ENCODE measurements at places on chromosomes 7 and 10.

DNA sequence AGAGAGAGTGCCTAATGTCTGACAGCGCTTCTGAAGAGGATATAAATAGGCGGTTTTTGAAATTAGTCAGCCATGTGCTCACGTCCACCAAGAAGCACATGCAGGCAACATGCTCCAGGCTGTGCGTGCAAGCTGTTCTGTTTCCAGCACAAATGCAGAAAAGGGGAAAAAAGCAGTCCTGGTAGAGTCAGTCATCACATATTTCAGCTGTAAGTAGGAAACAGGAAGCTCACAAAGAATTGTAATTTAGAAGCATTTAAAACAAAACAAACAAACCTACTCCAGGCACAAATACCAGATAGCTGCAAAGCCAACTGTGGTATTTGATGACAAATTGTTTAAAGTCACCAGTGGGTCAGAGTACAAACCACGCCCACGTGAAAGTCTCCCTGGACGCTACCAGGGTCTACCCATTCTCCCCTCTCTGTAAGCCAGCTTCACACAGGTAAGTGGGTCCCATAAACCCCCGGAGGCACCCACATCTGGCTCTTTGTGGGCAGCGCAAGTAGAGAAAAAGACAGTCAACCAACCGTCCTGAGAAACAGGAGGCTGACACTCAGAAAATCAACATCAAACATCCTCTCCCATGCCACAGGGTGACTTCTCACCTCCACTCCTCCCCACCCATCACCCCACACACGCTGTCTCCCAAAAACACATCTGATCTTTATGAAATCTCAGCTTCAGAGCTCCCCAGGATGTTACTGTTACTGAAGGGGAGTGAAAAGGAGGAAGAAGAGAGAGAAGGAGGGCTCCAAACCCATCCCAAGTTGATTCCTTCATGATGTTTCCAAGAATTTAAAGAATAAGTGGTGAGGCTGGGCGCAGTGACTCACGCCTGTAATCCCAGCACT is 186.4 kb downstream of the FAM107B start:
- DNase-seq: no peak

DNA sequence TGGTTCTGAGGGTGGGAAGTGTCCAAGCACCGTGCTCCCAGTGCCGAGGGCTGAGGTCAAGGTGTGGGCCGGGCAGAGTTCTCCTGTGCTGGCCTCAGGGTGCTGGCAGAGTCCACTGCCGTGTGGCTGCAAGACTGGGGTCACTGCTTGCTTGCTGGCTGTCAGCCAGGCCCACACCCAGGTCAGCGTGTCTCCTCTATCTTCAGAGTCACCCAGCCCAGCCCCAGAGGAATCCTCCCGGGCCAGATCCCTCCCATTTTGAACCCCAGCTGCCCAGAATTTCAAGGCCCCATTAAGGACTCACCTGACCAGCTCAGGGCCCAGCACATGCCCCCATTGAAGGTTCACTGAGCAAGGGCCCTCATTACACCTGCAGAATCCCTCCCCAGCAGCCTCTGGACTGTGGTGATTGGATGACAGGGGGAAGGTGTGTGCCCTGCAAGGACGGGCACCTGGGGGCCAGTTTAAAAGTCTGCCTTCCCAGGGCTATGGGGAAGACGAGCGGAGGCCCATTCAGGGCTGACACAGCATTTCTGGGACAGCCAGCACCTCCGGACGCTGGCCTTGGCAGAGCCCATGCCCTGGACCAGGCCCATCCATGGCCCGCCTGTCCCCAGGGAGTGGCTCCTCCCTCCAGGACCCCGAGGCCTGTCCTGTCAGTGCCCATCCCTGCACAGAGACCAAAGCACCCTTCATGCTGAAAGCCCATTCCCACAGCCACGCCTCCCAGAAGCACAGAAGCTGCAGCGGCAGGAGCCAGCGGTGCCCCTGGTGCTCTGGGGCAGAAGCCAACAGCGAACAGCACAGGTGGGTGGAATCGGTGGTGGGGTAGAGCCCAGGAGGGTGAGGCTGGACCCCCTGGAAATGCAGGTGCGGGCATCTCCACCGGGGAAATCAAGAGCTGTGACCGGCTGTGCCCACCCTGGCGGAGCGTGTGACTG is 45.1 kb upstream of the PPP2R2D start:
- no peak for DNase-seq

DNA sequence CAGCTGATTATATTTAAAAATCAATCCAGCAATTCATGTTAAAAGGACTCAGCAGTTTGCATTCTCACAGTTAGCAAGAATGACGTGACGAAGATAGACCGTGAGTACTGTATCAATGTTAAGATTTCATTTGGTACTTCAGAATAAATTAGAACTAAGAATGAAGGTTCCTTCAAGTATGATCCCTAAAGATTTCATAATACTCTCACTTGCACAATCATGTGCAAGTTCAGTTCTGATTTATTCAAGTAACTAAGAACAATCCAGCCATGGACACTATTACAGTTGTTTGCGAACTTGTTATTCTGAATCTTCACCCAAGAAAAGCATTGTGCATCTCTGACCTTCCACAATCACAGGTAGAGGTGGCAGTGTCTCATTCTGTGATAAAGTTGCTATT is 7.7 kb downstream of the RHEB start:
- no peak for DNase-seq

- no peak for DNase-seq
These were observed 46.6 kb upstream of the GRID1 start for GRCh38 chr10:86413046-86413728.

GRCh38 chr10:27685681-27686080 is 59.9 kb downstream of the MKX start:
- no peak for DNase-seq

GRCh38 chr10:126060261-126060931 is 164.0 kb downstream of the FANK1 start:
- DNase-seq: peak; percentile 70

DNA sequence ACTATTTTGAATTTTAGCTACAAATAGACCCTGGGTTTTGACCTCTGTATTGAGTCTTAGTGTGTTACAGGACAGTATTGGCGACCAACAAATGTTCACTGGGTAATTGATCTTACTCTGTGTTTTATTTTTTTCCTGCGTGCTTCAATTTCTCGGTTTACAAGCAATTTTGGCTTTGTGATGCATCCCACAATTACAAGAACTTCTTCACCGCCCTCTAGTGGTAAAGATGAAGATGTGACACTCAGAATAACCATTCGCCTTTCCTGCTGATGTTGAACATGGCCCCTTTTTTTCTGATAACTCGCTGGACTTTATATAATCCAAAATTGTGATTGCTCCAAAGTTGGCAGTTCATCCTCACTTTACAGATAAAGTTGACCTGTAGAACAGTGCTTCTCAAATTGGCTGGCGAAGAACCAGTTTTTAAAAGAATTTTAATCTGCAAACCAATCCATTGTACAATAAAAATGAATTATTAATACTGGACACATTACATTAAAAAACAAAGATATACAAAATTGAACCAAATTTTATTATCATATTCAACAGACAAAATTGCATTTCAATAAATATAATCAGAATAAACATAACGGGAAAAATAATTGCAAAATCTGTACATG is 20.2 kb upstream of the SMC3 start:
- DNase-seq: no peak
